ENCODE measurements at places on chromosomes 6 and 20.

DNA sequence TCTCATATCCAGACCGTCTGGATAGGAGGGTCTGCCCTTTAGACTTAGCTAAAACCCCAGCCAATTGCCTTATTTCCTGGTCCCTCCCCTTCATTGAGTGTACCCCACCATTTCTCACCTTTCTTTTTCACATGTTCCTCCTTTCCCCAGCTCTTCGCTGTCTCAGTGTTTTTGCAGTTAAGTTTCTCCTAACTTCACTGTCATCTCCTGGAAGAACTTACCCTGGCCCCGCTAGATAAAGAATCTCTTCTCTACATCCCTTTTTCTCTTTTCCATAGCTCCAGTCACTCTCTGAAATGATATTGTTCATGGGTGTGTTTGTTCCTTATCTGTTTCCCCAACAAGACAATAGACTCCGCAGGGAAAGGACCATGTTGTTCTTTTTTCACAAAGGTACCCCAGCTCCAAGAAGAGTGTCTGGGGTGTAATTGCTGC, 208.8 kb downstream of the TSHZ2 start:
- DNase-seq: no peak

- peak; percentile 31 for DNase-seq
These were observed 669 bp upstream of the TMEM30A start for GRCh38 chr6:75285283-75285639.

DNA sequence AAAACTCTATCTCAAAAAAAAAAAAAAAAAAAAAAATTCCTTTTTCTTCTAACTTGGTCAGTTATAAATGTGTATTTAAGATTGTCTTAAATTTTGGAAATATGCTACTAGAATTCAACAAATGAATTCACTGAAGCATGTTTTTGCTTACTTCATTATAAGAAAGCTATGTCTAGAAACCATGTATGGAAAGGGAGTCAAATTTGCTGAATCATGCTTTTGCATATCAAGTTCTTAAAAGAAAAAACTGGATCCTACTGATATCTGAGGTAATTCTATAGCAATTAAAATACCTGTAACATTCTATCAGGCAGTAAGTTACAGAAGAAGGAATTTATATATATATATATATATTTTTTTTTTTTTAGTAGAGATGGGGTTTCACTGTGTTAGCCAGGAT, 27.7 kb downstream of the AKIRIN2 start:
- no peak for DNase-seq

DNA sequence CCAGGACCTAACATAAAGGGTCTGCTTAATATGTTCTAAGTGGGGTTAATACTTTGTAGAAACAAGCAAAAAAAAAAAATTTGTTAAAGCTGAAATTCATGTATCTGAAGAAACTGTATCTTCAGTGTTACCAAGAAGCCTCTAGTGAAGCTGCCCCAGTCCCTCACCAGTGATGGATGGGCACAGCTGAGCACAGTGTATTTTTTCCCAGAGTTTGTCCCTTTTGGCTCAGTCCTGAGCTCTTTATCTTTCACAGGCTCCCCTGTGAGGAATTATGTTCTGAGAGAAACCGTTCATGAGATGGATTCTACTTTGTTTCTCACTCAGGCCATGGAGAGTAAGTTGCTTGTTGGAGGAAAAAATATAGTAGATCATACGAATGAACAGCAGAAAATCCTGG, 38.4 kb downstream of the KIF3B start:
- DNase-seq: no peak

- DNase-seq: no peak
These were observed 16.0 kb upstream of the YWHAB start for GRCh38 chr20:44869471-44869870.

DNA sequence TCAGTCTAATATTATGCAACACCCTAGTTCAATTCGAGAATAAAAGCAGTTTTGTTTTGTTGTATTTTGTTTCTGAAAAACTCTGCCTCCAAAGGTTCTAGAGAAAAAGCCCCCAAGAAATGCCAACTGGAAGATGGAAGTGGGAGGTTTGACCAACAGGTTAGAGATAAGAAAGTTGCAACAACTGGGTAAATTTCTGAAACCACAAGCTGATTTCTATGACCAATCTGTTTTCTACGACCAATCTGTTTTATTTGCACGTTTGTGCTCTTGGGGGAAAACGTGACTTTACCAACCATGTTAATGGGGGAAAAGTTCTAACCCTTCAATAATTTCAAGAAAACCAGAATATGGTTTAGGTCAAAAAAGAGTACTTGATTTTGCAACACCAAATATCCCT, 173.2 kb downstream of the PDE7B start:
- no peak for DNase-seq
